Naive thymus-derived CD8-positive, alpha-beta T cell (primary cell): ENCODE measurements at places on chromosomes 13 and 19. TPM values are rescaled to one million over a fixed set of nuclear protein-coding genes. Genes with fewer than 3 reads are reported as not detected.

- no peak for DNase-seq
These were observed 10.8 kb downstream of the ADPRHL1 start for GRCh38 chr13:113442354-113442984.

DNA sequence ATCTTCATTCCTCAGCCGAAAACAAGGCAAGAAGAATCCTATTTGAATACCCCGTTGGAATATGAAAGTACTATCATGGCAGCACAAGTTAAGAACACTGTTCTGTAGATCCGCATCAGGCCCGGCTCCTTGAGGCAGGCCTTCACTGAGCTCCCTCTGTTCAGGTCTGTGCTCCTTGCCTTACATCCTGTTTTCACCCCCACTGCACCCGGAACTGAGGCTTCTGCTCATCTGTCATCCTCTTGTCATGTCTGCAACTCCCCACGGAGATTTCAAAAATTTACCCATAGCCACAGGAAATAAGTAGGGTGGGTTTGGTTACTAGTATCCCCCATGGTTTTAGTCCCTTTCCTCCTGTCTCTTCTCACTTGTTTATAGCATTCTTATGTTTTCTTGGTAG is 861.9 kb downstream of the GPC5 start:
- DNase-seq, result no peak

GRCh38 chr19:38900202-38900629 is 447 bp downstream of the NFKBIB start:
- peak; percentile 1 for DNase-seq

DNA sequence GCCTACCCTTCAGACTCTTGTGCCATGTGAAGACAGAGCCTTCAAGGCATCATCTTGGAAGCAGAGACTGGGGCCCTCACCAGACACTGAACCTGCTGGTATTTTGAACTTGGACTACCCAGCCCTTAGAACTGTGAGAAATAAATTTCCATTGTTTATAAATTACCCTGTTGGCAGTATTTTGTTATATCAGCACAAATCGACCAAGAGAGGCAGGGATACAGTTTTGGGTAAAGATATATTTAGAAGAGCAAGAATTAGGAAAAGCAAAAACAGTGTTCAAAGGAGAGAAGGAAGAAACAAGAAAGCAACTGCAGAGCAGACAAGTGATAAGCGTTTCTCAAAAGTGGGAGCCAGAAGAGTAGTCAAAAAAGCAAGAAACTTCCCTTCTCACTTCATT is 600.8 kb downstream of the DCT start:
- DNase-seq, result no peak

GRCh38 chr13:24223341-24224231 is 63.1 kb downstream of the SPATA13 start:
- no peak for DNase-seq

DNA sequence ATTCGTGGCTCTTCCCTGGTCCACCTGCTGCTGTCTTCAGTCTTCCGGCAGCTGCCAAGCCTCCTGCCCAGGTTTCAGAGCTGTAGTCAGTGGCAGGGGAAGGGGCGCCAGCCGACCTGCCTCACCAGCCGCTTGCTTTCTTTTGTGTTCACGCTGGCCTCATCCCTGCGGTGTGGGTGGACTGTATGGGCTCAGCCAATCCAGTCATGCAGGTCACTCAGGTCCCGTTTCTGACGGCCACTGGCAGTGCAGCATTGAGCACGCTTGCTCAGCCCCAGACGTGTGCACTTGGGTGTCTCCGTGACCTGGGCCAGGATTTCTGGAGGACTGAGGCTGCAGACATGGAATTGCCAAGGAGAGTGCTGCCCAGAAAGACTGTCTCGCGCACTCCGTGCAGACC is 26.0 kb downstream of the AP1M1 start:
- DNase-seq, result no peak

DNA sequence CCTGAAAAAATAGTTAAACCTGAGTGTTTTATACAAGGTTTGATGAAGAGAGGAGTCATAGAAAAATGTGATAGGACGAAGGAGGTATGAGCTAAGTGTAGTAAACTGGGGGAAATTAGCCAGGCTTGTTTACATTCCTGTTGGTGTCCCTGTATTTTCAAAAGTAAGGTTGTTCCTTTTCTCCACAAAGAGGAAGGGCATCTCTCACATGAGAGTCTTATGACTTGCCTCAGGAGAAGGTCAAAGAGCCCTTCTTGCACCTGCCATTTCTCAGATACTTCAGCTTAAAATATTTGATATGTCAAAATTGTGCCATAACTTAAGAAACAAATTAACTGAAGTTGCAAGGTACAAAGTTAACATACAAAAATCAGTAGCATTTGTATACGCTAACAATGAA is 3.6 kb upstream of the N4BP2L2 start:
- DNase-seq, result no peak

DNA sequence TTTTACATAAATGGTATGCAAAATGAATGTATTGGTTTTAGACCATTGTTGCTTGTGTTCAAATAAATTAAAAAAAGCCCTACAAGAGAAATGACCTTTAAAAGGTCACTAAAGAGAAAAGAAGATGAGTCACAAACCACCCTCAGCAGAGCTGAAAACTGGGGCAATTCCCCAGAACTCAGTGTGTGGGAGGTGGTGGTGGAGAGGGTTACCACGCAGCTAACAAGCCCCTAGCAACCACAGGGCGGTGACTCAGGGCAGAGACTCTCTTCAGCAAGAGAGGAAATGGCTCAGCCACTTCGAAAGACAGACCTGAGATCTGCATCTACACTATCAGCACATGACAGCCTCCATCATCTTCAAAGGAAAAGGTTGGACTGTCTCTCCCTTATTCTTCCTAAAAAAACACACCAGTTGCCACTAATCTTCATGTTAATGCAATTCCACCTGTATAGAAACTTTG is 29.4 kb upstream of the NDFIP2 start:
- DNase-seq, result peak; percentile 88

DNA sequence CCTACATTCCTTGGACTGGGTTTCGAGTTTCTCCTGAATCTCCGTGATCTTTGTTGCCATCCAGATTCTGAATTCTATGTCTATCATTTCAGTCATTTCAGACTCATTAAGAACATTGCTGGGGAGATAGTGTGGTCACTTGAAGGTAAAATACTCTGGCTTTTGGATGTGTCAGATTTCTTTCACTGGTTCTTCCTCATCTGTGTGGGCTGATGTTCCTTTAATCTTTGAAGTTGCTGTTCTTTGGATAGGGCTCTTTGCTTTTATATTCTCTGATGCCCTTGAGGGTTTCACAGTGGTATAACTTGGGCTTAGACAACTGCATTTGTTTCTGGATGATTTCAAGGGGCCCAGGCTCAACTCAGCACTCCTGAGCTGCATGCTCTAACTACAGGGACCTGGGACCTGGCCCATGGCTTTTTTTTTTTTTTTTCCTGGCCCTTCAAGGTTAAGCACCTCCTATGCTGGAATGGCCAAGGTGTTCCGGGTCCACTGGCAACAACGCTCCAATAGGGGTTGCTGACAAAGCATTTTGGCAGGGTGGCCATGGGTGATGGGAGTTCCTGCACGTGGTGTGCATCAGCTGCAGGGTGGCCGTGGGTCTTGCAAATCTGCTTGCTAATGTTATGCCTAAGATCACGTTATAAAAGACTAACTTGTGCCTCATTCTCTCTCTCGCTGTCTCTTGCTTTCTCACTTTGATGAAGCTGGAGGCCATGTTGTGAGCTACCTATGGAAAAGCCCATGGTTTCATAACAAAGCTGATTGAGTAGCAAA is 5.9 kb upstream of the SIGLEC7 start:
- DNase-seq, result no peak

DNA sequence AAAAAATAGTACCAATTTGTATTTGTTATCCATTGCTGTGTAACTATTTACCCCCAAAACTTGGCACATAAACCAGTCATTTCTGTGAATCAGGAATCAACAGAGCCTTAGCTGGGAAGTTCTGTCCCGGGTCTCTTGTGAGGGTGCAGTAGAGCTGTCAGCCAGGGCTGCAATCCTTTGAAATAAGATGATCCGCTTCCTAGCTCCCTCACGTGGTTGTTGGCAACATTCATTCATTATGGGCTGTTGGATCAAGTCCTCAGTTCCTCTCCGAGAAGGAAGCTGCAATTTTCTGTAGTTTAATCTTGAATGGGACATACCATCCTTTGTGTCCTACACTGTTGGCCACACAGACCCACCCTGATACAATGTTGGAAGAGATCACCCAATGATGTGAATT is 277.2 kb downstream of the SUCLA2 start:
- DNase-seq, result no peak

DNA sequence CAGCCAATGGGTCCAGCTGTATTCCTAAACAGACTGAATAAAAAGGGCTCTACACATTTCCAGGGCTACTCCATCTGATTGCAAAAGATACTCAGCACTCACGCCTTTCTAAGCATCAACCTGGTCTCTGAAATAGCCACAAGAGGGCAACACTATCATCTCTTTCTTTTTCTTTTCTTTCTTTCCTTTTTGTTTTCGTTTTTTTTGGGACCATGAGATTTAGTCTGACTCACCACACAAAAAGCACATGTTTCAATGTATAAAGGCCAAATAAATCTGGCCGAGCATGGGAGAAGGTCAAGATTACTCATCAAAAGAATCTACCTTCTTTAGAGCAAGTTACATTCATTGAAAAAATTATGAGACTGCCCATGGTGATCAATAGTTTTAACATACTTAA is 805.6 kb upstream of the ARGLU1 start:
- DNase-seq, result no peak

- DNase-seq, result no peak
These were observed 5.1 kb downstream of the CBARP start for GRCh38 chr19:1232652-1233072.

- DNase-seq, result no peak
These were observed 2.6 kb downstream of the LYPD5 start for GRCh38 chr19:43799502-43800142.

- no peak for DNase-seq
These were observed 60.1 kb downstream of the DCT start for GRCh38 chr13:94419304-94419924.

DNA sequence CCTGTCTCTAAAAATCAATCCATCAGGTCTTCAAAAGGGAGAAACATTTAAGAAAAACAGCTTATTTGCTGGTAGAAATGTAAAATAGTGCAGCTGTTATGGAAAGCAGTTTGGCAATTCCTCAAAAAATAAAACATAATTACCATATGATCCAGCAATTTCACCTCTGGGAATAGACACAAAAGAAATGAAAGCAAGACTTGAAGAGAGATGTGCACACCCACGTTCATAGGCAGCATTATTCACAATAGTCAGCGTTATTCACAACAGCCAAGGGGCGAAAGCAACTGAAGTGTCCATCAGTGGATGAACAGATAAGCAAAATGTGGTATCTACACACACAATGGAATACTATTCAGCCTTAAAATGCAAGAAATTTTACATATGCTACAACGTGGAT is 45.1 kb upstream of the DOCK9 start:
- no peak for DNase-seq

GRCh38 chr13:102729560-102730270 is 34.9 kb upstream of the METTL21C start:
- DNase-seq, result no peak

GRCh38 chr13:109480011-109480955 is 306.1 kb downstream of the IRS2 start:
- DNase-seq, result no peak

- DNase-seq, result no peak
These were observed 767 bp upstream of the ZNF793 start for GRCh38 chr19:37505958-37506386.

The NLRP7 gene
- total RNA-seq, result not detected

The GARIN5A gene
- total RNA-seq, result not detected

The ZSCAN4 gene
- not detected for total RNA-seq

The PSPN gene
- total RNA-seq, result 3.3 TPM
